ENCODE measurements at places on chromosomes 2 and 18. TPM values are rescaled to one million over a fixed set of nuclear protein-coding genes. Genes with fewer than 3 reads are reported as not detected.

Gene SLC25A12
- polyA plus RNA-seq = 18.5 TPM

Gene C18orf54
- polyA plus RNA-seq = 1.8 TPM

Gene CNTNAP5
- not detected for polyA plus RNA-seq

Gene AFF3
- 5.9 TPM for polyA plus RNA-seq

Gene CXCR1
- polyA plus RNA-seq = 1.4 TPM

Gene IL36B
- not detected for polyA plus RNA-seq

Gene HOXD8
- polyA plus RNA-seq = 50.6 TPM

Gene UGT1A7
- not detected for polyA plus RNA-seq

Gene E2F6
- 13.6 TPM for polyA plus RNA-seq

Gene MEP1B
- polyA plus RNA-seq = not detected

Gene SLC35F6
- polyA plus RNA-seq = 27.3 TPM

Gene ARHGEF4
- polyA plus RNA-seq = 12.8 TPM

Gene ITGB6
- polyA plus RNA-seq = not detected

Gene GALM
- polyA plus RNA-seq = 12.3 TPM

Gene ITPRIPL1
- polyA plus RNA-seq = 0.46 TPM

Gene TCF7L1
- 23.9 TPM for polyA plus RNA-seq

Gene POMC
- 5.0 TPM for polyA plus RNA-seq

Gene SERPINB4
- not detected for polyA plus RNA-seq

Gene XDH
- polyA plus RNA-seq = not detected

Gene STON1
- polyA plus RNA-seq = 46.0 TPM

Gene ADGRF3
- polyA plus RNA-seq = 0.20 TPM

Gene VWA3B
- 0.82 TPM for polyA plus RNA-seq

Gene ATP8B1
- 10.2 TPM for polyA plus RNA-seq

Gene CLK1
- 112 TPM for polyA plus RNA-seq

Gene TEX44
- polyA plus RNA-seq = not detected

Gene NCOA1
- polyA plus RNA-seq = 20.2 TPM

Gene NT5C1B
- not detected for polyA plus RNA-seq

Gene GALR1
- polyA plus RNA-seq = not detected
